ENCODE measurements at places on chromosomes 7 and 10.

- DNase-seq = no peak
These were observed 150.2 kb upstream of the FERD3L start for GRCh38 chr7:19295376-19295775.

DNA sequence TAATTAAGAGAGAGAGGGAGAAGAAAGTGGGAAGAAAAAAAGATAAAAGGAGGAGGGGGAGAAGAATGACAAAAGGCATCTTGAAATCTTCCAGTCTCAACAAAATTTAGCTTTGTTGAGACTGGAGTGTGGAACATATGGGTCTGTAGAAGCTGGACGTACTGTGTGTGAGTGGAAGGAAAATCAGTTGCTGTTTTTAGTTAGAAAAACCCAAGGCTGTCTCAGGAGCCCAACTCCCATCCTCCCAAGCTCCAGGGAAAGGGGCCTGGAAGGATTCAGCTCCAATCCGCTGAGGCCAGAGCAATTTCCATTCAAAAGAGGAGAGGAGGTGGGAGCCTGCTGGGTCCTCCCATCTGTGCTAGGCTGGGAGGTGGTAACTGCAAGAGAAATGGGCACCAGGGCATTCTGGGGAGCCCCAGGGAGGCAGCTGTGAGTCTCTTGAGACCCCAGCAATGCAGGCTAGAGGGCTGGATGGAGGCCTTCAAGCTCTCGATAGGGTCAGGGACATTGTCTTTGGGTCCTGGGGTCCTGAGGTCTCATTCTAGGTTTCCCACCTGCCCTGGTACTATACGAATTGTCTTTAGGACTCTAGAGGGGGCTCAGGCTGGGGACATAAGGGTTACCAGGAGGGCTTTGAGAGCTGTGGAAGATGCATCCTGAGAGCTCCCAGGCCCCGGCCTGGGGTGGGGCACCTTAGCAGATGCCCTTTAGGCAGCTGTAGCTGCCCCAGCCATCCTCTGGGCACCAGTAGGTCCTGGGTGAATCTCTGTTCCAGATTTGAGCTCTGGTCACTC is 21.4 kb downstream of the ADCYAP1R1 start:
- DNase-seq = no peak

GRCh38 chr10:54799506-54799905 is 1.5 kb downstream of the PCDH15 start:
- no peak for DNase-seq

DNA sequence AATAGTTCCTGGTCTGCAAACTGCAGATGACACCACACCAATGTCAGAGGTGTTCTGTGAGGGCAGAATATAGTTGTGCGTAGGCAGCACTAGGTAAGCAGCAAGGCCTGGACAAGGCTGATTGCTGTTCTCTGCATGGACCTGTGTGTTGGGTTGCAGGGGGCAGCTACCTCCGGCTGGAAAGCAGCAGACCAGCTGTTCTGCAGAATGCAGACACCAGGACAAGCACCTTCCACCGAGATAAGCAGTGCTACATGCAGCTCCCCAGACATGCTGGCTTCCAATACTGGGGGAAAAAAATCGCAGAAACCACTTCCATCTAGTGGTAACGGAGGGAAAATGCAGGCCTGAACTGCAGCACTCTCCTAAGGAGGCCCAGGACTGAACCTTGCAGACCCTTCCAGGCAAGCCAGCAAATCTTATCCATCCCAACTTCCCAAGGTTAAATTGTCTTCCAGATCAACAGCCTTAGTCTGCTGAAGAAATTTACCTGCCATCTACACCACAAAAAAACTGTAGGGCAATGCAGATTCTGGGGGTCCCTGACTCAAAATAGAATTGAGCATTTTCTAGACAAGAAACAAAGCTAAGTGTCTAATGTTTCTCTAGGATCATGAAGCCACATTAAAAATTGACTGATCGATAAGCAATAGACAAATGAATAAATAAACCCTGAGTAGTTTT is 50.5 kb upstream of the COBL start:
- DNase-seq = peak; percentile 70

DNA sequence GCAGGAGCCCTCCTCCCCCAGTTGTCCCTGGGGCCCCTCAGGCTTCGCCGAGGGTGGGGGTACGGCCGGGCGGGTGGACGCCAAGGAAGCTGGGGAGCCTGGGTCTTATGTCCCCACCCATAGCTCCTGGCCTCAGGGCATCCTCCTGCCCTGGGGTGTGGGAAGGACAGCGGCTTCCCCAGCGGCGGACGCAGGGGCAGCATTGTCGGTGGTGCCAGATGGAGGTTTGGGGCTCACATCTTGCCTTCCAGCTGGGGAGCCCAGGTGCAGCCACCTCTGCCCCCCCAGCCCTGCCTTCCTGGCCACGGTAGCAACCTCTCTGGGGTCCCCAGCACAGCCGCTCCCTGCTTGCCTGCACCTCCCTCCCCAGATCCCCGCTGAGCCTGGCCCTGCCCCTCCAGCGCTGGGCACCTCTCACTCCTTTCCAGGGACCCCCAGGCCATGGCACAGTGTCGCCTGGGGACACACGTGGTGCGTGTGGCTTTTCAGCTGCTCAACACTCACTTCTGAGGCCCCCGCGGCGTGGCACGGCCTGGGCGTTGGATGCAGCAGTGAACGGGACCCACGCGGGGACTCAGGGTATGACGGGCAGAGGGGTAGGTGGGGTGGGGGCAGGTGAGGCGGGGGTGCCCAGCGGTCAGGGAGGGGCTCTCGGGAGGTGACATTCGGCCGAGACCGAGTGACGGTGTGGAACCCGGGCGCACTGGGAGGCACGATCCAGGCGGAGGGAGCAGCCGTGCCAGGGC is 53.1 kb downstream of the UNCX start:
- DNase-seq = no peak

GRCh38 chr10:131808370-131808930 is 92.4 kb upstream of the PPP2R2D start:
- DNase-seq = no peak

GRCh38 chr10:48324580-48324979 is 18.1 kb downstream of the MAPK8 start:
- no peak for DNase-seq

- DNase-seq = no peak
These were observed 89.0 kb upstream of the ZNF804B start for GRCh38 chr7:88670536-88670935.

DNA sequence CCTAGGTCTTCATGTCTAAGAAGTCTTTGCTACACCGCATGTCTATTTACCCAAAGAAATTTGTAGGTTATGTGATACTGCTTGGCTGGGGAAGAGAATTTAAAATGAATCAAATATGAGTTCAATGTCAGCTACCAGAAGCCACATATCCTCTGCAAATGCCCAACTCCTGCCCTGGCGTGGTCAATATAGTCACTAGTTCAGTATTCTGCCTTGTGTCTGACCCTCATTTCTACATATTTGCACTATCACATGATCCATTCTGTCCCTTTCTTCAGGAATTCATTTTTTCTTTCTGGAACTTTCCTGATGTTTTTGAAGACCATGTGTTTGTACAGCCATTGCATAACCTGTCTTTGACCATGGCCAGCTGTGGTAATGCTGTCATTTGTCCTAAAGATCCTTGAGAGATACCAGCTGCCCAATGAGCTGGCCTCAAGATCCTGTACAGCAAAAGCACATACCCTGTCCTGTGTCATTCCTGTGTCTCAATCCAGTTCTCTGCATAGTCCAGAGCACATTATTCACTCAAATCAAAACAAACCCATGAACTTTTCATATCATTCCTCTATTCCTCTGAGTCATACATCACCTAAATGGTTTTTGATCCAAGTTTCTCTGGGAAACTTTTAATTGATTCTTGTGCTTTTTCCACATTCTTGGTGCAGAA is 524.5 kb downstream of the PARD3 start:
- no peak for DNase-seq

GRCh38 chr7:43505412-43505811 is 77.5 kb upstream of the STK17A start:
- DNase-seq = no peak

DNA sequence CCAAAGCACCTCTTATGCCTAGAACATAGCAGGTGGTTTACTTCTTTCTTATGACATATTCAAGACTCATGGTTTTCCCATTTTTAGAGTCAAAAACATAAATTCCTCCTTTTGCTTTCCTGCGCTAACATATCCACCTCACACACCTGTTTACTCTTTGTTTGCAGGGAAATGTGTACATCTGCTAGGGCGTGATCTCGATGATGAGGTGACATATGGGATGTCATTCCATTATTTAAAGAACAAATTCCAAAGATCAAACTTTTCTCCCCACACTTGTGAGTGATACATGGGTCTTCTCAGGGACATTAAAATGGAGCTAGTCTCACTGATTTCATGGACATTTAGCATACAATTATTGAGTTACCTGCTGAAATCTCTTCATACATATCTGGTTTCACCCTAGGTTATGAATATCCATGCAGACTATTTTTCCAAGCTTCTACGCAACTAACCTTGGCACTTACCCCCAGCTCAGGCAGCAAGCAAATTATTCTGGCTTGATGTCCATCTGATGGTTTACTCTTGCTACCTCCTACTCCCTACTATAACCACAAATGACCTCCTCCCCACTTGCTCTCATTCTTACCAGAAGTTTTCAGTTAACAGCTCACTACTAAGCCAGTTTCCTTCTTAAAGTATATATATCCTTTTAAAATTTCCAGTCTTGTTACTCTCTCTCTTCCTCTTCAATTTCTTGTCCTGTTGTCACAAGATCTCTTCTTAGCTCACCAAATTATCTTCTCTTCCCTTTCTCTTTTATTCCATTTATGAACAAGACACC is 208.5 kb downstream of the RNLS start:
- no peak for DNase-seq

DNA sequence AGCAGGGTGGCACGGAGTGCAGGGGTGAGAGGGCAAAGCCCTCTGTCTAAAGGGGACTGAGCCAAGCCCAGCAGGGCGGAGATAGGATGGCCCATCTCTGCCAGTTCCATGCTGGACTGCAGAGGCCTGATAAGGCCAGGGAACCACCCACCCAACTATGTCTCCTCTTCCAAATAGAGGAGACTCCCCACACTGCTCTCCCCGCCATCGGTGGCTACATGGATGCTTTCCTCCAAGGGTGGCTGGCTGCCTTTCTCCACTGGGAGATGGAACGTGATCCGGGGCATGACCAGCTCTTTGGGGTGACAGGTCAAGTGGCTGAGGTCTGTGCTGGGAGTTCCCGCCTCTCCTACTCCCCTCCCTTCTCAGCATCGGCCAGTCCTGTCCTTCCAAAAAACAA is 58.1 kb upstream of the MXI1 start:
- no peak for DNase-seq

- no peak for DNase-seq
These were observed 484.6 kb downstream of the RPS24 start for GRCh38 chr10:78518224-78518623.

GRCh38 chr10:72981028-72981881 is 26.6 kb upstream of the PLA2G12B start:
- no peak for DNase-seq

- DNase-seq = peak; percentile 44
These were observed 171.2 kb upstream of the COL1A2 start for GRCh38 chr7:94223375-94224084.

GRCh38 chr10:121243609-121244241 is 354.5 kb downstream of the FGFR2 start:
- no peak for DNase-seq

- DNase-seq = no peak
These were observed 10.5 kb downstream of the ST8SIA6 start for GRCh38 chr10:17443707-17444387.

GRCh38 chr10:93113042-93113441 is 39.3 kb downstream of the CYP26A1 start:
- DNase-seq = no peak

DNA sequence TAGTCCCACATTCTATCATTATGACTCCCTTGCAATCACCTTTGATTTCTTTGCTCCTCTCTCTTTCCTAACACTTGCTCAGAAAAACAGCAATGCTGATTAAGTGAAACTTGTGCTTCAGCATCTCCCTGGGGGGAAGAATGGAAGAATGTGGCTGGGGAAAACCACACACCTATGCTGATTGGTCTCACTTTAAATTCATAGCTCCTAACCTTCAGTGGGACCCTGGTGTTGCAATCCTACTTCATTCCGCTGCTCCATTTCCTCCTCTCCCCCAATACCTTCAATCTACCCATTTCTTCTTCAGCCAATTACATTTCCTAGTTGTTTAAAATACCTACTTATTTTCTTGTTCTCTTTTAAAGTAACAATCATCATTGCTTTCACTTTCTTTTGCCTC is 1166.7 kb upstream of the C7orf33 start:
- DNase-seq = no peak

DNA sequence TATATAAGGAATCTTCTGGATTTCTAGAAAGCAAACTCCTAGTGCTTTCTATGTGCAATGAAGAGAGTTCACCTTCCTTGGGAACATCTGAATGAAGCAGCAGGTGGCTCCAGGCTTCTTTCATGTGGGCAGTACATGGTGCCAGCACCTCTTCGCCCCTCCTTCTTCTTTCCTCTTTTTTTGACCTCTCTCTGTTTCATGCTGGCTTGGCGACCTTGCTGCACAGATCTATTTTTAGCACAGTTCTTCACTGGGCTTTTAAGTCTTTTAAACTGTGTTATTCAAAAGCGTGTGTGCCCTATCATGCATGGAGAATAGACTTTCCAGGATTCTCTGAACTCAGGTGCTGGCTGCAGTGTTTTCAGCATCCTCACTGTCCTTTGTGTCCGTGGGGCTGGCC is 400.3 kb upstream of the PRKCQ start:
- DNase-seq = no peak

- DNase-seq = no peak
These were observed 30.8 kb upstream of the DNAJC1 start for GRCh38 chr10:22034333-22034732.

DNA sequence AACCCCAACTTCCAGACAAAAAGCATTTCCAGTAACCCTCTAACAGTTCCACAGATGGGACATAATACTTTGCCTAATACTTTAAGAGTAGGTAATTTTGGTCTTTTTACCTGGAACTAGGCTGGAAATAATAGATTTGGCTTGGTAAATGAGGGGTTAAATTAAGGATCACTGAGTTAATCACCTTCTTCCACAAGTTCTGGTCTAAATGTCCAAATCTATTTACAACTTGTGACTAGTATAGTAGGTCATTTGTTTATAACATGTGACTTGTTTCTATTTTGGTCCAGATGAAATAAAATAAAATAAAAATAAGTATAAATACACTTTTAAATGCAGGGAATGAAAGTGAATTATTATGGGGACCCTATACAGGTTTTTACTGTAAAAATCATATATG is 80.1 kb downstream of the PRKCQ start:
- no peak for DNase-seq

- DNase-seq = no peak
These were observed 2.9 kb downstream of the KLF6 start for GRCh38 chr10:3782146-3782450.

GRCh38 chr10:19815036-19815730 is 1.0 kb upstream of the PLXDC2 start:
- DNase-seq = no peak

GRCh38 chr7:51238981-51239495 is 77.6 kb downstream of the COBL start:
- DNase-seq = no peak

- peak; percentile 64 for DNase-seq
These were observed 168.8 kb downstream of the TMEM26 start for GRCh38 chr10:61284222-61284890.

DNA sequence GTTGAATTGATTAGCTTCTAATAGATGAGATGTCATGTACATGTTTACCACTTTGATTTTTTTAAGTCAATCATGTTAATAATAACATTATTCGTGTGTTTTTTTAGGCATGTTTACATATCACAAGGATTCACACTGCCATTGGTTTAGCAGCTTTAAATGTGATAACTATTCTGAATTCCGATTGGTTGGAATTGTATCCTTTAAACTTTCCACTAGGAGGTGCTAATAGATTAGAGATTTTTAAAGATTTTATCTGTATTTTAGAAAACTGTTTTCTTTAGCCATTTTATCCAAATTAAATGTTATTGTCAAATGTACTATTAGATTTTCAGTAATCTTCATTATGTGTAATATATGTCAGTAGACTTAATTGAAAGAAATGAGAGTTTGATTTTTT is 83.2 kb downstream of the HECTD2 start:
- no peak for DNase-seq
